ENCODE measurements at places on chromosomes 4 and X. TPM values are rescaled to one million over a fixed set of nuclear protein-coding genes. Genes with fewer than 3 reads are reported as not detected.

- DNase-seq = no peak
Measured at GRCh38 chrX:107600366-107600765, 27.9 kb upstream of the PRPS1 start.

- no peak for DNase-seq
Measured at GRCh38 chrX:21975812-21976211, 35.3 kb downstream of the SMS start.

DNA sequence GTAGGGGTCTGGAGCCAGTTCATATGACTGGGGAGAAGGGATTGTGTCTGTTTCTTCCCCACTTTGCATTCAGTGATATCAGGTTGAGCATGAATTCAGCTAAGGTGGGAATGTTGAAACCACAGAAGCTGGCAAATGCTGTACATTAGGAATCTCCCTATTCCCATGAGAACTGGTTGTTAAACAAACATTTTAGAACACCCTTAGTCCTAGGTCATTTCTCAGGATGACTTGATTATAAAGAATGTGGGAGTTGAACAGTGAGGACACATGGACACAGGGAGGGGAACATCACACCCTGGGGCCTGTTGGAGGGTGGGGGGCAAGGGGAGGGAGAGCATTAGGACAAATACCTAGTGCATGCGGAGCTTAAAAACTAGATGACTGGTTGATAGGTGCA, 62.6 kb upstream of the LIMCH1 start:
- no peak for DNase-seq

DNA sequence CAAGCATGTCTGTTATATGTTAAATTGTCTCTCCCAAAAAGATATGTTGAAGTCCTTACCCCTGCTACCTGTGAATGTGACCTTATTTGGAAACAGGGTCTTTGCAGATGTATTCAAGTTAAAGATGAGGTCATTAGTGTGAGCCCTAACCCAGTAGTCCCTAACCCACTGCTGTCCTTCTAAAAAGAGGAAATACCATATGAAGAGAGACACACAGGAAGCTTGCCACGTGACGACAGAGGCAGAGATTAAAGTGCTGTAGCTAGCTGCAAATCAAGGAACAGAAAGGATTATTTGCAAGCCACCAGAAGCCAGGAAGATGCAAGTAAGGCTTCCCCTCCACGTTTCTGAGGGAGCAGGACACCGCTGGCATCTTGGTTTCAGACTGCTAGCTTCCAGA, 150.1 kb downstream of the HNRNPD start:
- no peak for DNase-seq

Gene FRG2
- total RNA-seq = not detected

Gene NONO
- total RNA-seq = 197 TPM

- no peak for DNase-seq
Measured at GRCh38 chrX:72029483-72030411, 102.0 kb downstream of the RTL5 start.

Gene PCDH18
- total RNA-seq = 35.2 TPM

DNA sequence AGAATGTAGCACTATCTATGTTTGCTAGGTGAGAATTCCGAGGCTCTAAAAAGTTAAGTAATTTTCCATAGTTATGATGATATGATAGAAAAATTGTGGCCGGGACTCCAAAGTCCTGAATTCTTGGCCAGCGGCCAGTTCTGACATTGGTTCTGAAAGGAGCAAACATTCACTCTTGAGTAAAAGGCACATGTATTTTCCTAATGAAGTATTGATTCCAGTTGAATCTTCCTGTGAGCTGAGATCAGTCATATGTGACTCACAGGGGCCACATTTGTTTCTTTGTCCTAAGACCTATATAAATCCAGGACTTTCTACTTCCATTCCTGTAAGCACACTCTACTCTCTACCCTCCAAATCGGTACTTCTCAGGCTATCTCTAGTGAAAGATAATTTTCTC, 349.9 kb downstream of the BMPR1B start:
- no peak for DNase-seq

DNA sequence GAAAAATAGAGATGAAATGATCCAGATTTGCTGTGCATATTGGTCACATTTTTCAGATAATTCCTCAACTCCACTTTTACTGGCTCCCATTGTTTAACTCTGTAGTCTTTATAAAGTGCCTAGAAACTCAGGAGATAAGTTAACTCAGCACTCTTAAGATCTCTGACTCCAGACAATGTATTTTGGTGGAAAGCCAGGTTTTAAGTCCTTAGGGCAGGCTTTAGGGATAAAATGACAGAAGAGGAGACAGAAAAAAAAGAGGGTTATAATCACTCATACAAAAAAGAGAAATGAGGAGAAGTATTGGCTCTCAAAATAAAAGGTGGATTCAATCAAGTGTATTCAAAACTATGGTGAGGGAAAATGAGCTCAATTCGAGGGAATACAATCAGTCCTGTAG, 674.8 kb upstream of the INTU start:
- no peak for DNase-seq

Gene ADH1A
- total RNA-seq = 2.4 TPM

Gene RXFP1
- 0.27 TPM for total RNA-seq

DNA sequence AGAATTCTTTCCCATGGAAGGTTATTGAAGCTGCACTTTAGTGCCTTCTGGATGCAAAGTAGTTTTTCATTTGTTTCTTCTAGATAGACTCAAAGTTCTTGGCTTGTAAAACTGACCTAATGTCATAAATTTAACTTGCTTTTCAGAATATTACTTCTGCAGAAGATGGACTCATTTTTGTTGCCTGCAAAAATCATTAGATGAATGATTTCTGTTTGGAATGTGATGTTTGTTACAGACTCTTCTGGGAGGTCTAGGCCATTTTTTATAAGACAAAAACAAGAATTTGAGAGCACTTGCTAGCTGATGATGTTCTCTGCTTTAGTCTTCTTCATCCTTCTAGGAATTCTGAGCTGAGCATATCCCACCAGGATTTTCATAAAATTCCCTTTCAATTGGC, 308.6 kb upstream of the GIMD1 start:
- no peak for DNase-seq

DNA sequence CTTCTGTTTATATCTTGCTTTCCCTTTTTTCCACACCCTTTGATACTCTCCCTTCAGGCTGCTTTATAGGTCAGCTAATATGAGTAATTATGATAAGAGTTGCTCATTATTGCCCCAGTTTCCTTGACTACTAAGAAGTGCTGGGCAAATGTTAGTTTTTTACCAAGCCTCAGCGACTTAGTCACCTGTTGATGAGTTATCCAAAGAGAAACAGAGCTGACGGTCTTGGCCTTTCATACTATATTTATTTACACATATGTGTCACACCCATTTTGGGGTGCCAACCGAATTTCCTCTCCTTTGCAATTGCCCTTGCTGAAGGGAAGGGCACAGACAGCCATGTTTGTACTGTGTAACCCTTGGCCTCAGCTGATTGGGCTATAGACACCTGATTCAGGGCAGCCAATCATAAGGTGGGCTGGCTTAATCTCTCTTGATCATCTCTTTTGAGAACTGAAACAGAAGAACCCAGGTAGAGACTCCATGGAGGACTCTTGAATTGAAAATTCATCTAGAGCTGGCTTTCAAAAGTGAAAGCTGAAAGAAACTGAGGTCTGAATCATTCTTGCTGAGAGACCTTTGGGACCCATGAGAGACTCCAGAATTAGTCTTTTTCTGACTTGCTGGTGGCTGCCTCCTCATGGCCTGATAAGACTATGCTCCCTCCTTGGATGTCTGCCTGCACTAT, 111.7 kb upstream of the RPS6KA3 start:
- no peak for DNase-seq

Gene MAGEA2B
- total RNA-seq = not detected

- DNase-seq = no peak
Measured at GRCh38 chrX:153769865-153770600, 6.0 kb downstream of the PLXNB3 start.

DNA sequence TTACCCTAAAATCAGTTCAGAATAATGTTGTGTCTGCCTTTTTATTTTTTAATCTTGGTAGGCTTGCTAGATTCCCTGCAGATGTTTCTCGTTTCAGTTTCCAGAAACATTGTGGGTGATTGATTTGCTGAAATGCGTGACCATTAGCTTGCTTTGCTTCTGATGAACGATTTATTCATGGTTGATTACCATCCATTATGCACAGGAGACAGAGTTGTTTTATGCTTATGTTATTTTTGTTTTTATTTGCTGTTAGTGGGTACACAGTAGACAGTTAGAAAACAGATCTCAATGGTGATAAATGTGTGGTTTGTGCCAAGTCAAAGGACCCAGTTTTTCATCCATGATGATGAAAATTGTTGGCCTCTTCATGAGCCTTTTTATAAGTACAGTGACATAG, 455.6 kb upstream of the BOD1L1 start:
- no peak for DNase-seq

Gene GAGE12H
- not detected for total RNA-seq

- DNase-seq = no peak
Measured at GRCh38 chr4:33200377-33200776, 2480.2 kb downstream of the PCDH7 start.

Gene FGF16
- total RNA-seq = not detected
